Activated CD8-positive, alpha-beta T cell treated with anti-CD3 and anti-CD28 coated beads, Interleukin-2, amount 10 ng/mL, durations not matched to agents 7 days and 5 days (primary cell): ENCODE measurements at places on chromosomes 16 and 17. TPM values are rescaled to one million over a fixed set of nuclear protein-coding genes. Genes with fewer than 3 reads are reported as not detected.

The NPIPA3 gene
- total RNA-seq, result 3.7 TPM

The METTL2A gene
- total RNA-seq, result 18.8 TPM

The KRTAP3-1 gene
- total RNA-seq, result not detected

The OR4D1 gene
- total RNA-seq, result 0.50 TPM

The DOC2A gene
- total RNA-seq, result not detected

The SSTR5 gene
- not detected for total RNA-seq

The UMOD gene
- total RNA-seq, result not detected

The SCO1 gene
- 25.8 TPM for total RNA-seq

The KRT24 gene
- not detected for total RNA-seq

The FHOD1 gene
- 93.4 TPM for total RNA-seq
